ENCODE measurements at places on chromosomes 3 and 15.

GRCh38 chr3:46098319-46098761, 71.1 kb upstream of the XCR1 start:
- no peak for DNase-seq

DNA sequence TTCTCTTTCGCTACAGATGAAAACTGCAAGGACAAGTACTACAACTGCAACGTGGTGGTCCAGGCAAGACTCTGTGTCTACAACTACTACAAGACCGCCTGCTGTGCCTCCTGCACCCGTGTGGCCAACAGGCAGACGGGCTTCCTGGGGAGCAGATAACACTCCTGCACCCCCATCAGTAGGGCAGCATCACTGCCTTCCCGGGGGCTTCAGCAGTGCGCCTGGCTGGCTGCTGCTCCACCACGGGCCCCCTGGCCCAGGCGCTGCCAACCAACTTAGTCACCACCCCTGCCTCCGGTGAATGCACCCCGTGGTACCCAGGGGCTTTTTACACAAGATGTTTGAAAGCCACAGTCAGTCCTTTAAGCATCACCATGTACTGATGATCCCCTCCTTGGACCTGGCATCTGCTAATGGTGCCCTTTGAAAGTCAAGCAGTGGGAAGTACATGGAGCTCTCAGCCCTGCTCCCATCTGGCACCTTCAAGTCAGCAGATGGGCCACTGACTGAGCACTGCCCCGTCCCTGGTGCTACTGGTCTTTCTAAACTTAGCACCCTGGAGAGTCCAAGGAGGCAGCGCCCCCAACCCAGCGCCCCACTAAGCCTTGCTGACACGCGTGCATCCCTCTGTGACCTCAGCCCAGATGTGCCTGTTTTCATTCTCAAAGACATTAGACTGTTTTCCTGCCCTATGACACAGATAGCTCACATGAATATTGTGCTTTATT, 33.0 kb upstream of the NR2E3 start:
- no peak for DNase-seq

- no peak for DNase-seq
Observed at GRCh38 chr15:78306176-78306774, 6.9 kb upstream of the SKIC8 start.

GRCh38 chr15:54564166-54564565, 585.9 kb downstream of the UNC13C start:
- no peak for DNase-seq

DNA sequence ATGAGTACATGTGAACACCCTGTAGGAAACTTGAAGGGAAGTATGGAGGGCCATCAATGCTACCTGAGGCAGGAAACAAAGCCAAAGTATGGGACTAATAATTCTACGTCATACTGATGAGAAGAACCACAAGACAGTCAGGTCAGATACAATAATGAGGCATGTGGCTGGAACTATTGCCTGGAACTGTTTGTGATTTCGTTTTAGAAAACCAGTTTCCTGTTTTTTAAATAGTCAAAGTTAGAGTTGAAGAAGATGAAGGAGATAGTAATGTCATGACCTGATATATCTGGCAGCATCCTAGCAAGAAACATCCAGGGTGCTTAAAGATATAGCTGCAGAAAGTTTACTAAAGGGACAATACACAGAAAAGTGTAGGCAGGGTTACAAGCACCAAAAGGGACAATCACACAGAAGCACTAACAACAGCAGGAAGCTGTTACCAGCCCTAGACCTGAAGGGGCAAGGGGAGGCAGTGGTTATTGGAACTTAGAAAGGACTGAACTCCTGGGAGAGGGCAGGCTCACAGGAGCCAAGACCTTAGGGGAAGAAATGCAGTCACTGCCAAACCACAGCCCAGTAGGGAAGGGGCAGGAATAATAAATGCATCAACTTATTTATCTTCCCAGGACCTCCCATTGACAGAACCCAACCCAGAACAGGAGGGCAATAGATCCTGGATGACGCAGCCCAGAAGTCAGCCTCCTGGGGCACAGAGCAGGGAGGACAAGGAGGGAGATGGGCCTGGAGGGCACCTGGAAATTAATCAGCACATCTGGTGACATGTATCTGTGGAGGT, 302.1 kb upstream of the STT3B start:
- DNase-seq, result no peak

- DNase-seq, result no peak
Observed at GRCh38 chr3:32111560-32111959, 5.1 kb downstream of the GPD1L start.
